ENCODE measurements at places on chromosomes 11 and 22.

- DNase-seq, result no peak
These were observed 16.3 kb downstream of the TSPAN32 start for GRCh38 chr11:2318123-2318522.

DNA sequence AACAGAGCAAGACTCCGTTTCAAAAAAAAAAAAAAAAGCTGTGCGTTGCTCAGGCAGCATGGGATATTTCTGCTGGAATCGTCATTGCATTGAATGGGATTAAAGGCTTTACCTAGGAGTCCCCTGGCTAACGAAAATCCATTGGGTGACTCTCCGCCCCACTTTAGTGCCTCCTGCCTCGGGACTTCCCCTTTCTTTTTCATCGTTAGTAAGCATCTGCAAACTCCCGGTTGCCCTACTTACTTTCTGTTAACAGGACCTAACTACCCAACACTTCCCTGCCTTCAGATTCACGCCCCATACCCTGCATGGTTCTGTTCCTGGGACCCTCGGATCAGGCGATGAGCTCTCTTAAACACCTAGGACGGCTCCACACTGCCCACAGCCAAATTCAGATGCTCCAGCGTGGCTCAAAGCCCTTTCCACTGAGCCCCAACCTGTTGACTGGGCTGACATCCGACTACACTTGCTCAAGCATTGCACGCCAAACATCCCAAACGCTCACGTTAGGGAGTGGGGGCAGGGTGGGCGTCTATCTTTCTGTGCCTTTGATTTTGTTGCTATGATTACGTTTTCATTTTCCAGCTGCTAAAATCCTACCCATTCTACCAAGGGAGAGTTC, 143.8 kb downstream of the ST3GAL4 start:
- no peak for DNase-seq

GRCh38 chr11:115191761-115192160, 312.5 kb downstream of the CADM1 start:
- no peak for DNase-seq

DNA sequence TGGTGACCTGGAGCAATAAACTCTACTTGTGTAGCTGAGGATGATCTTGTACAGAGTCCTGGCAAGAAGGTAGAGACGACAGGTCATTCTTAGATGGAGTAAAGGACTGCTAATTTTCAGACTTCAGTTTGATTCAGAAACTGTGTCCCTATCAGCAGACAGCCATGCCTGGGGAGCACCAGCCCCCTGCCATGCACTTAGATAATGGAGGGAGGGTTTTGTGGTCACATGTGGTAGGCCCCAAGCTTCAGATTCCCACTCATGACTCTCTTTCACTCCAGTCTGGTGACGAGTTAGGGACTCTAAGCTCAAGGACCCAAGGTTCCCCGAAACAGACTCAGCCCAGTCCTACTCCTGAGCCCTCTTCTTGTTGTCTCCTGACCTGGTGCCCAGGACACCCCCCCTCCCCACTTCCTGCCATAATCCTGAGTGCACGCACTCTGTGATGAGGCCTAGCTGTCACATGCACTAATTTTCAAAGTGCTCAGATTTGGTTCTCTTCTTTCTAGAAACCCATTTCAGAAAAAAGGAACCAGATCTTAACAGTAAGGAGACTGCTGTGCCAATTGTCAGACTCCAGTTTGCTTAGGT, 10.2 kb upstream of the AMPD3 start:
- DNase-seq, result no peak

GRCh38 chr11:132901638-132902471, 630.4 kb downstream of the OPCML start:
- DNase-seq, result no peak

- no peak for DNase-seq
These were observed 414 bp downstream of the JOSD1 start for GRCh38 chr22:38700270-38700788.

GRCh38 chr22:17403906-17404305, 34.6 kb downstream of the CECR2 start:
- no peak for DNase-seq

- no peak for DNase-seq
These were observed 58.6 kb downstream of the OTOG start for GRCh38 chr11:17605651-17606122.

DNA sequence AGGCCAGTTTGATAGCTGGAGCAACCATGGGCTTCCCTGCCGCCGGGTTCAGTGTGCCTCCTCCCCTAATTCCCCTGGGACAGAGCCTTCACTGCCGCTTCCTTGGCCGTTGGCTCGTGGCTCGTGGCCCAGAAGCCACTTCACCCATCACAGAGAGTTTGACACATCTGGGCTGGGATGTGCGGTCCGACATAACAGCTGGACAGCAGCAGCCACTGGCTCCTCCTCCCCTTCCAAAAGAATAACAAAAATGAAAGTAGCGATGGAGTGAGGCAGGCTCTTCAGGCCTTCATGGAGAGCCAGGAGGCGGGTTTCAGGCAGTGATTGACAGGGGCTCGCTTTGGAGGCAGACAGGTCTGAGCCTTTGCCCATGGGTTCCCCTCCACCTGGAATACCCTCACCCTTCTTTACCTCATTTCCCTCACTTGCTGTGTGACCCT, 8.2 kb downstream of the CREB3L1 start:
- DNase-seq, result no peak

DNA sequence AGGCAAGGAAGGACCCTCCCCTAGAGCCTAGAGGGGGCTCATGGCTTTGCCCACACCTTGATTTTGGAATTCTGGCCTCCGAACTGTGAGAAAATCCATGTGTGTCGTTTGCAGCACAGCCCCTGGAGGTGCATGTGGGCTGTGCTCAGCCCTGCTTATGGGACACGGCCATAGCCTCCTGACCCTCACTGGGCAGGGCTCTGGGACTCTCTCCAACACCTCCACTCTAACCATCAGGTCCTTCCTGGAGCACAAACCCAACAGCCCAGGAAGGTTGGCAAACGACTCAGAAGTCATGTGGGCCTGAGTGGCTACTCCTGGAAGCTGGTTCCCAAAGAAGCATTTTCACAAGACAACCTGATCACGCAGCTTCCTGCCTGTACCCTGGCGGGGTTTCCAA, 144.1 kb downstream of the CTTN start:
- no peak for DNase-seq

GRCh38 chr11:69425895-69426544, 55.4 kb upstream of the LINC01488 start:
- peak; percentile 42 for DNase-seq

- DNase-seq, result no peak
These were observed 403.8 kb downstream of the CNTN5 start for GRCh38 chr11:99424313-99425084.

Data from activated naive CD8-positive, alpha-beta T cell treated with anti-CD3 and anti-CD28 coated beads, Interleukin-2, amount 50 U/mL, for 24 hours (primary cell).